Natural killer cell treated with Interleukin-12 subunit alpha and Interleukin-12 subunit beta and Interleukin-15 and Interleukin-18, amount 100 ng/mL, for 72 hours (primary cell): ENCODE measurements at places on chromosomes 12 and 14. TPM values are rescaled to one million over a fixed set of nuclear protein-coding genes. Genes with fewer than 3 reads are reported as not detected.

The IL26 gene
- 10.0 TPM for total RNA-seq

The SLC11A2 gene
- 94.3 TPM for total RNA-seq

The B4GALNT3 gene
- 14.1 TPM for total RNA-seq

The ZC2HC1C gene
- 1.4 TPM for total RNA-seq

The MGAT4C gene
- not detected for total RNA-seq

The PLEKHD1 gene
- 0.21 TPM for total RNA-seq
